ENCODE measurements at places on chromosomes 2 and 18.

DNA sequence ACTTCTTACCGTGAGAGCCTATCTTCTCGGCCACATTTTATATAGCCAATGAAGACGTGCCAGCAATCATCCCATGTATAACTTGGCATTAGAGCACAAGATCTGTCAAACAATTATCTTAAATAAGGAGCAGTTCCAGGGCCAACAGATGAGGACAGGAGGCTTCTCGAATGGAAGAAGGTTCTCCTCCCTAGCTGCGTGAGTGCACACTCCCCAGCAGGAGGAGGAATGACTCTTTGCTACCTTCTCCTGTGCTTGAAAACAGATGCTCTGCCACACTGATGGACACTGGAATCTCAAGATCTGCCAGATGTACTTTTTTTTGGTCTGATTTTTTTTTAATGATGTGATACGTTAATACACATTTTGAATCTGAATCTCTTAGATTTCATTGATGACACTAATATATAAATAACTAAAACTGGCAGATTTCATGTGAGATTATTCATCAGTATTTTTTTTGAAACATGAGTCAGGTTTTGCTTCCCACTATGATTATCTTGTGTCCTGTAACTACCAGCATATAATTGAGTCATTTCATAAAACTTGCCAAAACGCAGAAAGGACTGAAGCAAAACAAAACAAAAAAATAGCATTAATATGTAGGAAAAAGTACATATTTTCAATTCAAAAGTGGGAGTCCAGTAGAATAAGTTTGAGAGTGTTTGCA, 626 bp upstream of the VIT start:
- no peak for DNase-seq

DNA sequence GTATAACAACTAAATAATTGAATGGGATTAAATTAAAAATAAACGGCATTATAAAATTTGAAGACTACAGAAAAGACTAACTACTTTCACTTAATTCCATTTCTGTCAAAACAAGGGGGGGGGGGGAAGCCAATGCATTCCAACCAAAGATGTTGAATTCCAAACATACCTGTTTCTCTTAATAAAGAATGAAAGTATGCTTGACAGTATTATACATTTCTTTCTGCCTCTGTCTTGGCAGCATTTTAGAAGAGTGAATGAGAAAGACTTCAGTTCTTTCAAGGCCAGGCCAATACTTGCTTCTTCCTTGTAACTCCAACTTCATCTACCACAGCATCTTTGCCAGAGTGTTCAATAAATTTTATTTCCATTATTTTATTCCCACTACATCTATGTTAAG, 65.9 kb downstream of the PDE11A start:
- DNase-seq: no peak

GRCh38 chr18:1658908-1659566, 754.4 kb downstream of the ADCYAP1 start:
- DNase-seq: no peak

DNA sequence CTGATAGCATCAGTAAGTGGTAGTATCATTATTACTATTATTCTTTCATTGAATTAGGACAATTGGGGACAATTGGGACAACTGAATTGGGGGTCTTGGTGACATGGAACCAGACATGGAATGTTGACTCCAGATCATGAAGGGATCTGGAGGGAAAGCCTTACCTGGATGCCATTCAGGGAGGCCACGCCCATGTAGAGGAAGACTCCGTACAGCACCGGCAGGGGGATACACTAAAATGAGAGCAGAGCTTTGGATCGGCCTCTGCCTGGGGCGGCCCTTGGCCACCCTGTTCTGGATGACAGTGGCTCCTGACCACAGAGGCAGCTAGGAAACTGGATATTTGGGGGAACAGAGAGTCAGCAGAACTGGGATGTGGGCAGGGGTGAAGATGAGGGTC, 29.2 kb downstream of the MTHFD2 start:
- DNase-seq: no peak

DNA sequence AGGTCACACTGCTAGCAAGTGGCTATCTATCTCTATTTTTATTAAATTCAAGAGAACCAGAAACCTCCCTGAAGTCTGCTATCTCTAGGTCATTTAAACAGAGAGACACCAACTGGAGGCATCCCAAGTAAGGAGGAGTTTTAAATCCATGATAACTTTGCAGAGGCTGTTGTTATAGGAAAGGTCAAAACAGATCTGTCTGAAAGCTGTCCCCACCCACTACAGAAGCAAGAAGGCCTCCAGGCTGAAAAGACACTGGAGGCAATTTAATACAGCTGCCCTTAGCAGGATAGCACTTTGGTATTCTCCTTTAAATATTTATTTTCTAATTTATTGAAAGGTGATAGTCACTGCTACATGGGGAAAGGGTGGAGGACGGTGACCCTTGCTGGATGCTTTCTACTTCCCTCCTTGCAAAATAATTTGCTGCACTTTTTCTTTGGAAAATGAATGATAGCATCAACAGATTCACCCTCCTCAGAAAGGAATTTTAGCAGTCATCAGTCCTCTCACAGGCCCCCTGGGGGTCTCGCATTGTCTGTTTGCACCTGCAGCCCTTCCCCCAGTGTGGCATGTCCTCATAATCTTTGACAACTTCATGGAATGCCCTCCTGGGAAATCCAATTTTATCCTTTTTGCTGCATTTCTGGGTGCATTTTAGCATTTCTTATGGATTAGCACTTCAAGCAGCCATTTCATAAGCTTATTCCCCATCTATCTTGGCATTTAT, 429.5 kb upstream of the TNP1 start:
- DNase-seq: no peak

- no peak for DNase-seq
Observed at GRCh38 chr2:45649858-45650811, 1.3 kb upstream of the PRKCE start.

DNA sequence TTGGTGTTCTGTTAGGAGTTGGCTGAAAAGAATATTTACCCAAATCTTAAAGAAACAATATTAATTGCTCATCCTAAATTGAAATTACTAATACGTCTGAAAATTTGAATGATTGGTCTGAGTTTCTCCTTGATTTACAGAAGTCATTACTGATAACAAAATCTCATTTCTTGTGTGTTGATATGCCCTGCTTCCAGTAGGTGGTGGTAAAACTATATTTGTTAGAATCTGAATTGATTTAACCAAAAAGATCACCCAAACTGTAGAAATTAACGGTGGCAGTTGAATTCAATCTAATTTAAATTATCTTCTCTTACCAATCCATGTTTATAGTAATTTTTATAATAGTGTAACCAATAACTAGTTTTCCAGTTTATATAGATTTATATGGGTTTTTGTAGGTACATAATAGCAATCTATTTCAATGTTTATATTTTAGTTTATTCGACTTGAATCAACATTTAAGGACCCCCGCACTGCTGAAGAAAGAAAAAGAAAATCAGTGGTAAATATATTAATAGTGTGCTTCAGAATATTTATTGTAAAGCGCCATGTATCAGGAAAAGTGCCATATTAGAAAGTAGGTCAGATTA, 38.3 kb downstream of the PAPOLG start:
- DNase-seq: peak; percentile 46

GRCh38 chr2:25072606-25073005, 30.7 kb downstream of the EFR3B start:
- no peak for DNase-seq

GRCh38 chr2:198901894-198902293, 555.8 kb downstream of the SATB2 start:
- DNase-seq: no peak

DNA sequence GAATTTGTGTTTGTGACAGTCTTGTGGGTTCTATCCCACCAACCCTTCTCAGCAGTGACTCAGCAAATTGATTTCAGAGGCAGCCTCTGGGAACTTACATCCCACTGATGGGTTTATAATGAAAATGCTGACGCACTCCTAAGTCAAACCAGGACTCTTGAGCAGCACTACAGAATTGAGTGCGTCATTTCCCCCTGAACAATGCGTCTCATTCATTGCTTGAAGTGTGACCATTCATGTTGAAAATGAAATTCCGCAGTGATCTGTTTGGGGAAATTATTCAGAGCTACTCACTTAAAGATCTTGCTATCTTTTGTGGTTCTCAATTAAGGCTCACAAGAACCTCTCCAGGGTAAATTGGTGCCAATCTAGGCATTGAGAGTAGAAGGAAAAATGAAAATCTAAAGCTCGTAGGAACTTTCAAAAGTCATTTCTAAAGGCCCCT, 417.7 kb upstream of the SLC14A2 start:
- DNase-seq: no peak

DNA sequence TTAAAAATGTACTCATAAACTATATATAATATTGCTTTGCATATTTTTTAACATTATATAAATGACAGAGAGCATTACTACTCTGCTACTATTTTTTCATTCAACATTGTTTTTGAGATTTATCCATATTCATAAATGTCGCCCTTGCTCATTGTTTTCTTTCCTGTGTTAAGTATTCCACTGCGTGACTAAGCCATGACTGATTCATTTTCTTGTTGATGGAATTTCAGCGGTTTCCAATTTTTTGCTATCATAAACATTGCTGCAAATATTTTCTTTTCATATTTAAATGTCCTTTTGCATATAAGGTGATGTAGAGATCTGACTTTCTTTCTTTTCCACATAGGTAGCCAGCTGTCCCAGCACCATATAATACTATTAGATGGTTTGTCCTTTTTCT, 57.6 kb downstream of the SFXN5 start:
- DNase-seq: no peak

DNA sequence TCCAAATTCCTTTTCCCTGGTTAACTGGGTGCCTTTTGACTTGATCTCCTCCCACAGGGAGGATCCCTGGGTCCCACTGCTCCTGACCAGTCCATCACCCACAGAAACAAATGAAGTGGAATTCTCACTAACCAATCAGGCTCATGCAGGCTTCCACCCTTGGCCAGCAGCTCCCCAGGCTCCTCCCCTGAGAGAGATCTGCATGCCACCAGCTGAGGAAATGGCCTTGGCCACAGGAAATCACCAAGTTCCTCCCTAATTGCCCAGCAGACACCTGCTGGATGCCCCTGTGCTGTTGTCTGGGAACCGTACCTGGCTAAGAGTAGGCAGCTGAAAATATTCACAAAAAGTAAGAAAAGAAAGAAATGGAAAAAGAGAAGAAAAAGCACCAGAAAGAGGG, 207.4 kb downstream of the NCK2 start:
- DNase-seq: no peak

DNA sequence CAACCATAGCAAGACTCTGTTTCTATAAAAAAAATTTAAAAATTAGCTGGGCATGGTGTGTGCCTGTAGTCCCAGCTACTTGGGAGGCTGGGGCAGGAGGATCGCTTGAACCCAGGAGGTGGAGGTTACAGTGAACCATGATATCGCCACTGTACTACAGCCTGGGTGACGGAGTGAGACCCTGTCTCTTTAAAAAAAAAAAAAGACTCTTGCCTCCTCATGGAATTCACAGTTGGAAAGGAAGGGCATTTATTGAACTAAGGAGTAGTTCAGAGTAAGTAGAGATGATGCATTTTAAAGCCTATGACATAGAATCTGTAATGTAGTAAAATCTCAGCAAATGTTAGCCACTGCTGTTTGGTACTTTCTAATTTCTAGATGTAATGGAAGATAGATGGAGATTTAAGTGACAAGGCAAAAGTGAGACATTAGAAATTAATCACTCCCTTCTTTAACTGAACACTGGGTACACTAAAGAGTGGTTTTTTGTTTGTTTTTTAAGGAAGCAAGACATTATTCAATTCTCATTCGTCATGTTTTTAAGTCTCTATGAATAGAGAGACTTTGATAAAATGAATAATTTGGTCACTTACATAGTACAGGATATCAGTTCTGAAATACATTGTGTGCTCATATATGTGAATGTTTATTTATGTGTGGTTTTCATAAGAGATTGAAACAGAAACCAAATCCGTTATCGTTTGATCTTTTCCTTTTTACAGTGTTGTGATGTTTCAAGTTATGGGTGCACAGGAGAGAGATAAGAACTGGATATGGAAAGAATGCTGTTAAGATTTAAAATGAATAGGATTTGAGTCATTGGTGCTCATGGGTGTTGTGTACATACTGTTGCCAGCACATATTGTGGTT, 186.1 kb upstream of the STON1 start:
- DNase-seq: no peak

- no peak for DNase-seq
Observed at GRCh38 chr18:44238911-44239310, 441.8 kb upstream of the SETBP1 start.

DNA sequence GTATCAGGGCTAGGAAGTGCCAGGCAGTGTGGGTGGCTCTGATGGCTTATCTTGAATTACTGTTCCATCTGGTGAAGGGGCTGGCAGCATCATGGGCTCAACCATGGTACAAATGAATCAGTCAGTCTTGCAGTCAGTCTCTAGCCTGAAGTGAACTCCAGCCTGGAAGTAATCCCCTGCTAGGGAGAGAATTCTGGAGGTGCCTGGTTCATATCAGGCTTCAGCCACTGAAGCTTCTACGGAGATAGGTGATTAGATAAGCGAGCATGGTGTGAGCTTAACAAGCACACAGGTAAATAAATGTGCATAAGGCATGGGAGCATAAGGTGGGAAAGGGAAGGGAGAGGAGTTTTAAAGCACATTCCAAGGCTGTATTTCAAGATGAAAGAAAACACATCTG, 541.7 kb downstream of the MBD2 start:
- DNase-seq: no peak

GRCh38 chr2:220296174-220296573, 668.7 kb downstream of the SLC4A3 start:
- DNase-seq: no peak

DNA sequence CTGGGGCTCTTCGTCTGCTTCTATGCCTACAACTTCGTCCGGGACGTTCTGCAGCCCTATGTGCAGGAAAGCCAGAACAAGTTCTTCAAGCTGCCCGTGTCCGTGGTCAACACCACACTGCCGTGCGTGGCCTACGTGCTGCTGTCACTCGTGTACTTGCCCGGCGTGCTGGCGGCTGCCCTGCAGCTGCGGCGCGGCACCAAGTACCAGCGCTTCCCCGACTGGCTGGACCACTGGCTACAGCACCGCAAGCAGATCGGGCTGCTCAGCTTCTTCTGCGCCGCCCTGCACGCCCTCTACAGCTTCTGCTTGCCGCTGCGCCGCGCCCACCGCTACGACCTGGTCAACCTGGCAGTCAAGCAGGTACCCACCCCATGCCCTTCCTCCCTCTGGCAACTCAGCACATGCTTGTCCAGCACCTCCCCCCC, 24.2 kb downstream of the STEAP3 start:
- DNase-seq: no peak

- DNase-seq: no peak
Observed at GRCh38 chr18:58390399-58390798, 238.5 kb downstream of the ALPK2 start.

GRCh38 chr2:7736646-7737305, 819.6 kb downstream of the RNF144A start:
- no peak for DNase-seq

DNA sequence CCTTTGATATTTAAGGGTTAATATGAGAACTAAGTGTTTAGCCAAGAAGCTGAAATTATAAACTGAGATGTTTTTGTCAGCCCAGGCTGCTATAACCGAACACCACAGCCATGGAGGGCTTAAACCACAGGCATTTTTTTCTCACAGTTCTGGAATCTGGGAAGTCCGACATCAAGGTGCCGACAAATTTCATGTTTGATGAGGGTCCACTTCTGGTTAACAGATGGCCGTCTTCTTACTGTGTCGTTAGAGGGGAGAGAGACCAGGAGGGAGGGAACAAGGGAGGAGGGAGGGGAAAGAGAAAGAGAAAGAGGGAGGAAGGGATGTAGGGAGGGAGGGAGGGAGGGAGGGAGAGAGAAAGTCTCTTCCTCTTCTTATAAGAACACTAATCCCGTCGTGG, 6.5 kb upstream of the CNDP2 start:
- no peak for DNase-seq

Measured in NCI-H1694 treated with DMSO at 0.1 percent for 48 hours (cell line).